ENCODE measurements at places on chromosomes 5 and 9.
A peak's percentile ranks its signal among the peaks of the same experiment; 100 is the strongest.

- no peak for DNase-seq
Measured at GRCh38 chr9:121974421-121974820, 118.7 kb downstream of the TTLL11 start.

GRCh38 chr9:127608104-127608966 is 3.7 kb upstream of the STXBP1 start:
- DNase-seq, result peak; percentile 80

DNA sequence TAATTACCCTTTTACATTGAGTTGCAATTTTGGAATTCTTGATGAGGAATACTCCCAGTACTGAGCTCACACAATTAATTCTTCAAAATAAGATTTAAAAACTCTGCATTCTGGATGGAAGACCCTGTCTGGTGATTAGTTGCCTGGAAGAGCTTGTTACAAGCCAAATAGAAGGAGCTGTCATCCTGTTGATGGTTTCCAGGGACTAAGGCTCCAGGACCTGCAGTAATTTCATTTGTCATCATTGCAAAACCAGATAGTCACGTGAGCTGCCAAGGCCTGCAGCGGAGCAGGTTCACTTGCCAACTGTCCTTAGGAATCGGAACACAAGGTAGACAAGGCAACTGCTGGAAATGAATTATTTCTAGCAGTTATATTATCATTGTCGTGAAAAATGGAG is 597.7 kb downstream of the CCDC171 start:
- DNase-seq, result no peak

- DNase-seq, result no peak
Measured at GRCh38 chr5:16179511-16179935, at the start of gene MARCHF11. Gene MARCHF11, minus strand, starts transcription at chr5:16179791. Its CDS starts 216 bp downstream, at chr5:16179575.

- no peak for DNase-seq
Measured at GRCh38 chr5:178334861-178335260, 102.3 kb upstream of the PHYKPL start.

DNA sequence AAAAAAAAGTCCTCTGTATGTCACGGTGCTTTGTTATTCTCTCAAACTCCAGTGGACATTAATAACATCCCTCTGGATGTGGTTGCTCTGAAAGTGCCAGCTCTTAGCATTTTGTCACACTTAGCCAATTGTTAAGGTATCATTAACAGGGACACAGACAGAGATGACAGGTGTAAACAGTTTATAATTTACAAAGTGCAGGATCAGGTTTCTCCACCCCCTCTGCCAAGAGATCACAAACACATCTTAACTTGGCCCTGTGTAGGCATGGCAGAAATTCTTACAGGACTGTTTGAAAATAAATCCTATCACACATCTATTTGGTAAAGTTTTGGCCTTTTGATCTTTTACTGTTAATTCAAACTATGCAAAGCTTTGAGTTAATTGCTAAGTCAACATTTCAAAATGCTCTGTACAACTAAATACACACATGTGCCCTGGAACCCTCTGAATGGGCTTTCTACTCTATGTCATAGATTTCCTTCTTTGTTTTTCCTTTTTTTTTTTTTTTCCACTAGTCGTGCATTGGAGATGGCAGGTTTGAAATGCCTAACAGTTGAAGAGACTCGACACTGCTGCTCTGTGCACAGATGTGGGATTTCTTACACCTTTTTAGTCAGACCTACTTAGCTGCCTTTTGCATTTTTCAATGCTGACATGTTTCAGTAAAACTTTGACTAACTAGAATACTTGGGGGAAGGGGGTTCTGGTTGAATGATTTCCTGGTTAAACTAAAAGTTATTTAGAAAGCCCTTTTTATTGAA is 41.7 kb downstream of the SEMA6A start:
- no peak for DNase-seq

- DNase-seq, result no peak
Measured at GRCh38 chr5:172798422-172799215, 27.6 kb upstream of the DUSP1 start.

DNA sequence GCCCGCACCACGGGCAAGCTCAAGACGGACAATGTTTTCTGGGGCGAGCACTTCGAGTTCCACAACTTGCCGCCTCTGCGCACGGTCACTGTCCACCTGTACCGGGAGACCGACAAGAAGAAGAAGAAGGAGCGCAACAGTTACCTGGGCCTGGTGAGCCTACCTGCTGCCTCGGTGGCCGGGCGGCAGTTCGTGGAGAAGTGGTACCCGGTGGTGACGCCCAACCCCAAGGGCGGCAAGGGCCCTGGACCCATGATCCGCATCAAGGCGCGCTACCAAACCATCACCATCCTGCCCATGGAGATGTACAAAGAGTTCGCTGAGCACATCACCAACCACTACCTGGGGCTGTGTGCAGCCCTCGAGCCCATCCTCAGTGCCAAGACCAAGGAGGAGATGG is 108.6 kb downstream of the DAB2IP start:
- no peak for DNase-seq

DNA sequence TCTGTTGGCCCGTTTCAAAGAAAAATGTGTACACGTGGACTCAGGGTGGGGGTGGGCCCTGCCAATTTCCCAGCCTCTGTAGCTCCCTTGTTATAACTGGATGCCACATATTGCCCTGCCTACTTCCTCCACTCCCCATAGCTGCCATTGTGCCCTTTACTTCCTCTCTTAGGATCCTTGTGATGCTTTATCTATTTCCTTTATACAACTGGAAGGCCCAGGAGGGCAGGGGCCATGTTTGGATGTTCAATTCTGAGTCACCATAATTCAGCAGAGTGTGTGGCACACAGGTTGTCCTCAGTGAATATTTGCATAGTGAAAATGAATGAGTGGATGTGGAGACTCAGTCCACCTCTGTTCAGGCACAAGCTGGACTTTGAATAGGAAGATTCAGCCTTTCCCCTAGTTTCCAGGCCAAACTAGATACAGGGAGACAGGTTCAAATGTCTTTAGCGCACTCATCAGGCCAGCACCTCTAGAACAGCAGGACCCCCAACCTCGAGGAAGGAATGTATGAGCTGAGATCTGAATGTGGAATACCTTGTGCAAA is 10.6 kb upstream of the FEM1C start:
- no peak for DNase-seq

- no peak for DNase-seq
Measured at GRCh38 chr5:178577376-178577839, 12.8 kb downstream of the COL23A1 start.

Measured in NT2/D1 (cell line).